ENCODE measurements at places on chromosomes 6 and 20.
A peak's percentile ranks its signal among the peaks of the same experiment; 100 is the strongest.

DNA sequence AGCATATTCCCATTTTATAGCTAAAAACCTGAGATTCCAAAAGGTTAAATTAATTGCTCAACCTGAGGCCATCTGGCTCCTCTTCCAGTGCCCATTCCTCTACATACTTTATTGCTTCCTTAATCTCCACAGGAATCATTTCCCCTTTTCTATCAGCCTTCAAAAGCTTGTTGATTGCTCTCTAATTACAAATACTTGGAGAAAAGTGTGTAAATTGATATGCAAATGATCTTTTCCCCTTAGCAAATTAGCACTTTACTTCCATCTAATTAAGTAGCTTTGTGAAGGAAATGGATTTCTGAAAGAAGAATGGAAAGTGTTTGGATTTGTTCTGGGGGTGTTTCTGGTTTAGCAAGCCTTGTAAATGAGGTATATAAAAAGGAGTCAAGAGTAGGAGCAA lies 323.3 kb downstream of the GRIK2 start:
- no peak for DNase-seq

GRCh38 chr6:141677598-141678211 lies 455.0 kb upstream of the GJE1 start:
- peak; percentile 59 for DNase-seq

DNA sequence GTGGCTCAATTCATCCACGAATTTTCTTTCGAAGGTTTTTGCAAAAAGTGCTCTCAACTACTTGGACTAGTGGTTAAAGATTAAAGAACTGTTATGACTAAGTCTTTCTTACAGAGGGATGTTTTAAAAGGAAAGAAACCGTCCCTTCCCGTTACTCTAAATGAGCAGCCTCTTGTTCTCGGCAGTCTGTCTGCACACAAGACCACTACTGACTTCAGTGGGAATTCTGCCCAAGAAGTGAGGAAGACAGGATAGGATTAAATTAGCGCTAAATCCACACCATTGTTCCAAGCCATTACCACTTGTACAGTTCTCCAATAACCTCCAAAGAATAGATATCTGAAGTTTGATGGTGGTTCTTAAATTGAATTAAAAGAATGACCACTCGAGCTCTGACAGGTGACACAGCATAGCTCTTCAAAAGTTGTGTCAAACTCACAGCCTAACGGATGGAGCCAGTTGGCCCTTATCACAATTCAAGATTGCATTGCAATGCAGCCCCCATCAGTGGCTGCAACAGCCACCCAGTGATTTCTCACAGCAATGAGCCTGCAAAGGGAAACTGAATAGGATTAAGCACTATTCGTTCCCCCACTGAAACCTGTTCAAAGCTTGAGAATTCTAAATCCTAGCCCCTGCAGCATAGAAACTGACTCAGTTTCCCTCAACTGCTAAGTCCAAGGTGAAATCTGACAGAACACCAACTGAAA lies 1.8 kb downstream of the EPB41L2 start:
- no peak for DNase-seq

DNA sequence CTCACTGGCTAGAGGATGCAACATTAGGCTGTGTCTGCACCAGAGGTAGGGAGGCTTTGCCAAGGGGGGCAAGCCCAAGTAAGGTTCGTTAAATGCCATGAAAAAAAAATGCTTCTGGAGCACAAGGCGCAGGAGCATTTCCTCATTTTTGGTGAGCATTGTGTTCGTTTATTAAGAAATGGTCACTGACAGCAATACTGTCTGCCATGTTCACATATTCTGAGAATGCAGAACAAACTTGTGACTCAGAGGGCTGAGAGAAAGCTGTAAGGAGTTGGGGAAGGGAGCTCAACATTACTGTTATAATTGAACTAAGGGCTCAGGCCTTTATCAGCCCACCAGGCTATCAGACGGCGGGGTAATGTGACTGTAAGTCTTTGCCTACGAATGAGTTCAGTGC lies 465.4 kb upstream of the BTBD3 start:
- DNase-seq = peak; percentile 37

DNA sequence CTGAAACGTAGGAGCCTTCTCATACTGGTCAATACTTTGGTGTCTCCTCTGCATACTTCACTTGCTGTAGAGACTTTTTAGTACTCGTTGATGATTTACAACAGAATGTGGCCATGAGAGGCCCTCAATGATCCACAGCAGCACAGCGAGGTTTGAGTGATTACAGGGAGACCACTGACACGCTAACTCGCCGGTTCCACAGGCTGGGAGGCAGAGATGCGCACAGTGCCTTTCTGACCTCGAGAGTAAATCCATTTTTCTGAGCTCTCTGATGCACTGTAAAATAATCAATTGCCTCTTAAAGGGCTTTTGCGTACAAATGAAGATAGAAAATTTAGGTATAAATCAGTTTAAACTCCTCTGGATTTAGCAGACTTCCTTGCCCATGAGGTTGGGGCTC lies 56.2 kb upstream of the TBC1D7 start:
- DNase-seq = no peak

GRCh38 chr6:125002406-125002741 lies 40.1 kb downstream of the RNF217 start:
- no peak for DNase-seq
